NCI-H187 treated with DMSO at 0.1 percent for 48 hours (cell line): ENCODE measurements at places on chromosomes 11 and 22.

DNA sequence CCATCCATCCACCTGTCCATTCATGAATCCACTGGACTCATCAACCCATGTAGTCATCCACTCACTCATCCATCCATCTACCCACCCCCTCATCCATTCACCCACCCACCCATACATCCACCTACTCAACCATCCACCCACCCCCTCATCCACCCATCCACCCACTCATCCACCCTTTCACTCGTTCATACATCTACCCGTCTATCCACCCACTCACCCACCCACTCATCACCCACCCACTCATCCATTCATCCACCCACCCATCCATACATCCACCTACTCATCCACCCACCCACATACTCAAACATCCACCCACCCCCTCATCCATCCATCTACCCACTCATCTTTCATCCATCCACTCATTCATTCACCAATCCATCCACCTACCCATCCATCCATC, 37.7 kb downstream of the RTL6 start:
- no peak for DNase-seq

DNA sequence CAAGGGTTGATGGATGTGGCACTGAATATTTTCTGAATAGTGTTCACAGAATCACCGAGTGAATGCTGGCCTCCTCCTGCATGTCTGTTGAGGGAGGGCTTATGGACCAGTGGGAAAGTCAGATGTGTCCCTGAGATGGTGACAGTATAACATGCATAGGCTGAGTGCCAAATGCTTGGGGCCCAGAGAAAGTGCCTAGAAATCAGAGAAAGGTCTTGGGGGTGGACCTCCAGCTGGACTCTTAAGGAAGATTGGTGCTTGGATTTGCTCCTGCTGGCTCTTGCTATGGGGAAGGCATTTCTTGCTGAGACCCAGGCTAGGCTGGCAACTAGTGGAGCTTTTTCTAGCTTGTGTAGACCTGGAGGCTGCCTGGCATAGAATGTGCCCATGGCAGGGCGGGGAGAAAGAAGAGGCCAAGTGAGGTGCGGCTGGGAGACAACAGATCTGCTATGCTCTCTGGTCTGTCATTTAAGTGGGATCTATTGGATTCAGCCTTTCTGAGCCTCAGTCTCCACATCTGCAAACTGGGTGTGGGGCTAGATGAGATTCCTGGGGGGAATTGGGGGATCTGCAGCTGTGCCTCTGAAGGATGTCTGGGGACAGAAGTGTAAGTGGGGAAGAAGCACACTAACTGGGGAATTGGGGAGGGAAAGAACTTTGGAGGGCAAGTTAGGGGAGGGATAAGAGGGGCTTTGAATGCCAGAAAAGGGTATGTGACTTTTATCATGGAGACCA, 27.4 kb downstream of the ZNRF3 start:
- DNase-seq = no peak

- DNase-seq = no peak
Measured at GRCh38 chr22:31250740-31251600, 38.9 kb downstream of the LIMK2 start.

- DNase-seq = no peak
Measured at GRCh38 chr22:19061471-19062138, 60.6 kb downstream of the DGCR2 start.

- DNase-seq = no peak
Measured at GRCh38 chr11:66181632-66182315, 86.7 kb upstream of the RAB1B start.

- no peak for DNase-seq
Measured at GRCh38 chr11:76770642-76771445, 12.3 kb upstream of the TSKU start.

- no peak for DNase-seq
Measured at GRCh38 chr22:45499746-45500145, 2.9 kb upstream of the FBLN1 start.

DNA sequence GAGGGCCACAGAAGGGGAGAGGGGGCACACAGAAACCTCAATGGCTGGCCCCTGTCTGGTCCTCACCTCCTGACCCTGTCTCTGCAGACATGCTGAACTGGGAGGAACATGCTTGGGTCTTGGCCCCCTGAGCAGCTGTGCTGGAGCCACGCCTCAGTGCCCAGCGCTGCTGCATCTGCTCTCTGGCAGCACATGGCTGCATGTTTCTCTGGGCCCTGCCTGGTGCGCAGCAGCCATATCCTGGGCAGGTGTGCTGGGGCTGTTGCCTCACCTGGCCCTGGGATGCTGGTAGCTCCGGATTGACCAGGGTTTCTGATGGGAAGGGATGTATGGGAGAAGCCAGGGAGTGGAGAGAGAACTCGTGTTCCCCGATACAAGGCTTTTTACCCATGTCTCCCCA, 248.0 kb downstream of the ST3GAL4 start:
- no peak for DNase-seq

GRCh38 chr11:102680945-102681344, 24.6 kb downstream of the MMP27 start:
- no peak for DNase-seq

DNA sequence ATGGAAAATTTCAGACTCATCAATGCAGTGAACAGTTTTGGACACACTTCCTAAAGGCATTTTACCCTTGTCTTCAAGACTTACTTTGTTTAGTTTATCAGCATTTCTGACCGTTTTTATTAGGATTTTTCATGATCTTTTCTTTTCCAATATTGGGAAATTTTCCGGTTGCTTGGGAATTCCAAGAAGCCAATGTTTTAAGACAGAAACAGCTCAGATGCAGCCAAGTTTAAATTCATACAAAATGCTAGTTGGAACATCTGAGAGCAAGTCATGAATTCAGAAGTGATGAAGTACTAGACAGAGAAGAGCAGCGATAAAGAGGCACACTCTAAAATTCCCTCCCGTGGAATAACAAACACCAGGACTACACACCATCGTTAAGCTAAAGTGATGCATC, 68.6 kb downstream of the RAB38 start:
- DNase-seq = no peak

- no peak for DNase-seq
Measured at GRCh38 chr11:70432065-70432464, 33.7 kb downstream of the CTTN start.

DNA sequence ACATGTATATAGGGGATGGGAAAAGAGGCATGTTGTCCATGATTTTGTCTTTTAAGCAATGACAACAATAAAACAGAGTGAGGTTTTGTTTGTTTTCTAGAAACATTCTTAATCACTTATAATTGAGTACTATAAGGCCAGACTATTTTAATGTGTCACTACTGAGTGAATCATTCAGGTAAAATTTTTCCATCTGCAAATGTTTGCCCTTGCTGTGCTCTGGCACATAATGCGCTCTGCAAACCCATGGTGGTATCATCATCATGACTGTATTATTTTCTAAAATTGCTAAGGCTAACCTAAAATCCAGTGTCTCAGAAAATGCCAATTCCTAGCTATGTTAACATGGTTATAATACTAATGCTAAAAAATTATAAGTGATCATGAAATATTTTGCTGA, 261.2 kb downstream of the CADM1 start:
- DNase-seq = no peak

GRCh38 chr22:33726294-33726734, 194.0 kb downstream of the LARGE1 start:
- no peak for DNase-seq

DNA sequence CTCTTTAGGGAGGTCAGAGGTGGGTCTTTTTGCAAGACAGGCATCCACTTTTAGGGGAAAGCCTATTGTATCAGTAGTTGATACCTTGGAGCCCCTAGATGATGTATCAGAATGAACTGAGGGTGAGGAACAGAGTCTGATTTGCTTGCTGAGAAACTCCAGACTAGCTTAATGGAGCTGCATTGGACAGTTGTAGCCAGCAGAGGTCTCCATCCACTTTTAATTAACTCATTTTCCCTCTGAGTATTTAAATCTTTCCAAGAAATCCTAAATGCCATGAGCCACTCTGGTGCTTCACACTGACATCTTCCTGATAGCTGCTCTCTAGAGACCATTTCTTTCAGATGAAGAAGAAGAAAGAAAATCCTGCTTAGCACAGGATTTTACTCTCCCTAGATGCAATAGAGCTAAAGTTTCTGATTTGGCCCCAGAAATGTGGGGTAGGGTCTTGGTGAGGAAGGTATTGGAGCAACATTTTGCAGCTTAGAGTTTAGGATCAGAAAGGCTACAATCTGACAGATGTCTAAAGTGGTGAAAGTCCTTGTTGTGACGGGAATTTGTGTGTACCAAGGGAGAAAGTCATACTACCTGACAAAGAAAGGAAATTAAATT, 38.0 kb downstream of the EXT2 start:
- DNase-seq = no peak

- DNase-seq = no peak
Measured at GRCh38 chr22:47392054-47392347, 629.6 kb downstream of the TBC1D22A start.

- no peak for DNase-seq
Measured at GRCh38 chr11:88555829-88556202, 218.3 kb upstream of the CTSC start.

DNA sequence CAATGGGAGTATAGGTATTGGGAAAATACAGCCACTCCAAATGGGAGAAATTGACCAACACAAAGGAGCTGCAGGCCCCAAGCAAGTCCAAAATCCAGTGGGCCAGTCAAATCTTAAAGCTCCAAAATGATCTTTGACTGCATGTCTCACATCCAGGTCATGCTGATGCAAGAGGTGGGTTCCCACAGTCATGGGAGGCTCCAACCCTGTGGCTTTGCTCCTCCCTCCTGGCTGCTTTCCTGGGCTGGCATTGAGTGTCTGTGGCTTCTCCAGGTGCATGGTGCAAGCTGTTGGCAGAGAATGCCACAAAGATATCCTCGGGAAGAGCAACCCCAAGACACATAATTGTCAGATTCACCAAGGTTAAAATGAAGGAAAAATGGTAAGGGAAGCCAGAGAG, 80.8 kb downstream of the IGLL5 start:
- no peak for DNase-seq

DNA sequence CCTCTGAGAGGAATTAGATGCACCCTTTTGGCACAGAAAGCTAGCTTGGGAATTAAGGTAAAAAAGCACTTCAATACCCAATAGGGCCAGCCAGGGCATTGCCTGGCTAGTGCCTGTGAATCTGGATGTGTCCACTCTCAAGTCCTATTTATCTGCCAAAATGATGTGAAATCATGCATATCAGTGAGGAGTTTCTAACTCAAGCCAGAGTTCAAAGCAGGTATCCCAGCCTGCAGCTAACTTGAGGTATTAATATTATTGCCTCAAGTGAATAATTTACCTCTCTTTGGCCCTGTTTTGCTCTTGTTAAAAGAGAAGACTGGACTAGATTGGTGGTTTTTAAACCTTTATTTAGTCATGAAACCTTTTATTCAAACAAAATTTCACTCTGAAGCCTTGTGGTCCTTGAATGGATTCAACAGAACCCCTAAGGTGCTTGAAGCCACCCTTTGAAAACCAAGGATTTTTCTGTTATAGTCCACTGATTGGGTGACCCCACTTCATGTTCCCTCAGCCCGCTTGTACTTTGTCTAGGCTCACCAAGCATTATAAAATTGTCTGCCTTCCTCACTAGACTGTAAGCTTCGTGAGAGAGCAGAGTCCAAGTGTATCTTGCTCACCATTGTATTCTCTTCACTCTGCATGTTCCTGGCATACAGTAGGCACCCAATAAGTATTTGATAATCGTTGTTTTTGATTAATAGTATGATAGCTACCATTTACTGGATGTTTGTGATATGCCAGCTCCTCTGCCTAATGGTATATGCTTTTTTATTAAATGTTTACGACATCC, 4.5 kb downstream of the RNF121 start:
- no peak for DNase-seq

DNA sequence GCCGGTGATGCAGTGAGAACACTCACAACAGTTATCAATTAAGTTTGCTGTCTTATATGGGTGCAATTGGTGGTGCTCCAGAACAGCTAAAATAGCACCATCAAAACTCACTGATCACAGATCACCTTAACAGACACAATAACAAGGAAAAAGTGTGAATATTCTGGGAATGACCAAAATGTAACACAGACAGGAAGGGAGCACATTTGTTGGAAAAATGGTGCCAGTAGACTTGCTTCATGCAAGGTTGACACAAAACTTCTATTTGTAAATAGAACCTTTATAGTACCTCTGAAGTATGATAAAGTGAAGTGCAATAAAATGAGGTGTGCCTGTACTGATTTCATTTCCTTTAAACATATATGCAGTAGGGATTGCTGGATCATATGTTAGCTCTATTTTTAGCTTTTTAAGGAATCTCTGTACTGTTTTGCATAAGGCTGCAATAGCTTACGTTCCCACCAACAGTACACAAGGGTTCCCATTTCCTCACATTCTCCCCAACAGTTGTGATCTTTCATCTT, 56.7 kb upstream of the GLYATL1B start:
- DNase-seq = no peak

- no peak for DNase-seq
Measured at GRCh38 chr11:61168042-61168688, 6.9 kb upstream of the VPS37C start.

DNA sequence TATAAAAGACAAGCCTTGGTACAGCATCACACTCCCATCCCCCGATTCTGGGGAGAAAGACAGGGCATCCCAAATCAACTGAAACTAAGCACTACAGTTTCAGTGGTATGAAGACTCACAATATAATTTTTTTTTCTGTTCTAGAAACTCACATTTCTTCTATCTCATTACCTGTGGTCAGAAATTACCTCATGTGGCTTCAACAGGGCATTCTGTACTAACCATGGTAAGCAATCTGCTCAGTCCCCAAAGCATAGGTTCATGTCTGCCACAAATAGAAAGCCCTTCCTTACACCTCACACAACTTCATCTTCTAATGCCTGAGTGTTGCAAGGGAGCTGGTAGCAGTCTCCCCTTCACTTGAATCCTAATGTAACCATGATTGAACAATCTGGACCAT, 147.4 kb upstream of the POU2AF2 start:
- no peak for DNase-seq

DNA sequence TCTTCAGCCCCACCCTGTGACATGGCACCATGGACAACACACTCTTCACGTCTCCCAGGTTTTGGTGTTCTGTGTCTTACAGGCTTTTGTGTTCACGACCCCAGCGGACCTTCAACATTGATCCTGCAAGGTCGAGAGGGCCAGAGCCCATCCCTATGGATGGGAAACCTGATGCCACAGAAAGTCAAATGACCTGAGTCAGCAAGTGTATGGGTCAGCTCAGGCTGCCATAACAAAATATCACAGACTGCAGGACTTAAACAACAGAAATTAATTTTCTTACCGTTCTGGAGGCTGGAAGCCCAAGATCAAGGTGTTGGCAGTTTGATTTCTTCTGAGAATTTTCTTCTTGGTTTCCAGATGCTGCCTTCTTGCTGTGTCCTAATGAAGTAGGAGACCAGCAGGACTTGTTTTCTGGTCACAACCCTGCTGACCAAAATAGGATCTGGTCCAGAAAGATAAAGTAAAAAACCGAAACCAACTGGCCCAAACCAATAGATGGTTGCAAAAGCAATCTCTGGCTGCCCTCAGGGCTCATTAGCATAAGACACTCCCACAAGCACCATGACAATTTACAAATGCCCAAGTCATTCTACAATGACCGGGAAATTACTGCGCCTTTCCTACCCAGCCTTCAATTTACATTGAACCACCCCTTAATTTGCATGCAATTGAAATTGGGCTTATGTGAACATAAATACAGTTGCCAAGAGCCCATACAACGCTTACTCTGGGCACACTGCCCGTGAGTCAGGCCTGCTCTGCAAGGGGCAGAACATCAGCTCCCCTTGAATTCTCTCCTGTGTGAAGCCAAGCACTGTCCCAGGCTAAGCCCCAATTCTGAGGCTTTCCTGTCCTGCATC, 113.9 kb downstream of the RPS6KA4 start:
- no peak for DNase-seq

GRCh38 chr11:27004103-27004502, 10.2 kb downstream of the FIBIN start:
- no peak for DNase-seq
